ENCODE measurements at places on chromosomes 13 and 19.

GRCh38 chr13:77016888-77017623 is 9.9 kb downstream of the FBXL3 start:
- DNase-seq = no peak

GRCh38 chr19:6210091-6210490 is 69.7 kb downstream of the MLLT1 start:
- DNase-seq = no peak

DNA sequence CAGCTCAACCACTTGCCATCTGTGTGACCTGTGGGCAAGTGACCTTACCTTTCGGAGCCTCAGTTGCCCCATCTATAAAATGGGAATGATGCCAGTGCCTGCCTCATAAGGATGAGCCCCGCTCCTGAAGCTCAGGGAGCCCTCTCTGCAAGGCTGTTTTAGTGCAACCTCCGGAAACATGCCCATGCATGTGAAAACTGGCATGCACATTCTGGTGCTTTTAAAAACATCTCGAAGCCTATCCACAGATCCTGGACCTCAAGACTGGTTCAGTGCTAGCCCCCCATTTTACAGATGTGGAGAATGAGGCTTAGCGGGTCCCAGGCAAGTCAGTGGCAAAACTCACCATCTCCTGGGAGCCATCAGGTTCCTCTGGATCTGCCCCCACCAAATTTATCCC is 5.6 kb downstream of the CADM4 start:
- no peak for DNase-seq

GRCh38 chr13:53198736-53199135 is 170.1 kb downstream of the OLFM4 start:
- no peak for DNase-seq

GRCh38 chr13:40170091-40170490 is 496.4 kb downstream of the FOXO1 start:
- no peak for DNase-seq

DNA sequence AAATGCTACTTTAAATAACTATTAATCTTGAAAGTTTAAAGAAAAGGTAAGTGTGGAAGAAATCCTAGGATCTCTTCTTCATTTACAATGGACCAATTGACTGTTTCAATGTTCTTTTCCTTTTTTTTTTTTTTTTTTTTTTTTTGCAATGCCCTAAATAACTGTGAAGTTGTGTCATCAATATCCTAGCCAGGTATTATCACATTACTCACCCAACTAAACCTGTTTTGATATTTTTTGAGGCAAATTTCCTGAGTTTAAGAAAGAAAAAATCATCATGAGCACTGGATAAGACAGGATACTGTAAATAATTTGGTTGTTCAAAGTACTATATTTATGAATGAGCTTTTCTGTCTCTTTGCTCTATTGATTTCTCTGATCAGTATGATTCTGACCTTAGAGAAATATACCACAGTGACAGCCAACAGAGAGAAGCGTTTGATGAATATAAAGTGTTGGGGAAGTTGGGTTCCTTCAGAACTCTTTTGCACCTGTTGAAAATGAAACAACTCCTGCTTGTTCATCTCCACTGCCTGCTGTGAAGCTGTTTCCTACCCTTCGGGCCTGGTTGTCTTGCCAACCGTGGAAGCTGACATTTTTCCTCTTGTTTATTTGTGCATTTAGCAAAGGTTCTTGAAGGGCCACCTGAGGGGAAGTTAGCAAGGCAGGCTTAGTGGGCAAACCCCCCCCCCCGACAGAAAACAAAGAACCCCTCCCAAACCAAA is 1220.5 kb upstream of the SLC10A2 start:
- DNase-seq = no peak

- no peak for DNase-seq
Observed at GRCh38 chr13:20311596-20311995, 79.5 kb upstream of the GJB6 start.

- no peak for DNase-seq
Observed at GRCh38 chr13:80584306-80584705, 243.4 kb upstream of the SPRY2 start.

DNA sequence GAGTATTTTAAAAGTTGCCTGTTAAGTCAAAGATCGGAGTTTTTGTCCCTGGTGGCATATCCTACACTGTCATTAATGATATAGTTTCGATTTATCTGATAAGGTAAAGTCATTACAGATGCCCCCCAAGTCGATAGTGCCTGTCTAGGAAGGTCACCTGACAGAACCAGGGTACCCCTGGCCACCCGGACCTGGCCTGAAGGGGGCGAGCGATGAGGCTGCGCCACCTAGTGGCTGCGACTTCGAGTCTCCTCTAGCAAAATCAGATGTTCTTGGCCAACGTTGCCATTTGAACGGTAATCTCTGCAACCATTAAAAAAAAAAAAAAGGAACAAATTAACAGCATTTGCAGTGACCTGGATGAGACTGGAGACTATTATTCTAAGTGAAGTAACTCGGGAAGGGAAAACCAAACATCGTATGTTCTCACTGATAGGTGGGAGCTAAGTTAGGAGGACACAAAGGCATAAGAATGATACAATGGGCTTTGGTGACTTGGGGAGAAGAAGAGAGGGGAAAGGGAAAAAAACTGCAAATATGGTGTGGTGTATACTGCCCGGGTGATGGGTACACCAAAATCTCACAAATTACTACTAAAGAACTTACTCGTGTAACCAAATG is 565.1 kb downstream of the LIG4 start:
- DNase-seq = no peak

GRCh38 chr13:44271031-44271455 is 102.6 kb upstream of the SERP2 start:
- no peak for DNase-seq
